Right atrium auricular region (tissue), 2 donors: ENCODE measurements at places on chromosomes 2 and 18. TPM values are rescaled to one million over a fixed set of nuclear protein-coding genes. Genes with fewer than 3 reads are reported as not detected.

The KCNIP3 gene
- 4.0 TPM for total RNA-seq

The ADAM17 gene
- 16.4 TPM for total RNA-seq

The SFTPB gene
- total RNA-seq, result not detected

The AKAIN1 gene
- not detected for total RNA-seq

The TUBA4A gene
- total RNA-seq, result 51.7 TPM

The TMEM247 gene
- total RNA-seq, result not detected

GRCh38 chr18:71899707-71900472 is 644.3 kb downstream of the CBLN2 start:
- DNase-seq, result no peak
- H3K27ac ChIP-seq, result no peak overlapping the region
- H3K27me3 ChIP-seq, result no peaks in the 10 kb centered on the region
- H3K36me3 ChIP-seq, result no peaks in the 10 kb centered on the region

- H3K27me3 ChIP-seq, result no peaks in the 10 kb centered on the region
- no peak for DNase-seq
- peak overlapping the region; percentile 87 for H3K27ac ChIP-seq
- H3K4me1 ChIP-seq, result peaks cover 32% of the 10 kb centered on the region
Measured at GRCh38 chr2:171882089-171882769, 11.8 kb downstream of the SLC25A12 start.

GRCh38 chr2:20682167-20682920 is 15.4 kb downstream of the GDF7 start:
- no peak overlapping the region for H3K27ac ChIP-seq
- no peaks in the 10 kb centered on the region for H3K4me1 ChIP-seq
- H3K4me3 ChIP-seq, result no peak overlapping the region

DNA sequence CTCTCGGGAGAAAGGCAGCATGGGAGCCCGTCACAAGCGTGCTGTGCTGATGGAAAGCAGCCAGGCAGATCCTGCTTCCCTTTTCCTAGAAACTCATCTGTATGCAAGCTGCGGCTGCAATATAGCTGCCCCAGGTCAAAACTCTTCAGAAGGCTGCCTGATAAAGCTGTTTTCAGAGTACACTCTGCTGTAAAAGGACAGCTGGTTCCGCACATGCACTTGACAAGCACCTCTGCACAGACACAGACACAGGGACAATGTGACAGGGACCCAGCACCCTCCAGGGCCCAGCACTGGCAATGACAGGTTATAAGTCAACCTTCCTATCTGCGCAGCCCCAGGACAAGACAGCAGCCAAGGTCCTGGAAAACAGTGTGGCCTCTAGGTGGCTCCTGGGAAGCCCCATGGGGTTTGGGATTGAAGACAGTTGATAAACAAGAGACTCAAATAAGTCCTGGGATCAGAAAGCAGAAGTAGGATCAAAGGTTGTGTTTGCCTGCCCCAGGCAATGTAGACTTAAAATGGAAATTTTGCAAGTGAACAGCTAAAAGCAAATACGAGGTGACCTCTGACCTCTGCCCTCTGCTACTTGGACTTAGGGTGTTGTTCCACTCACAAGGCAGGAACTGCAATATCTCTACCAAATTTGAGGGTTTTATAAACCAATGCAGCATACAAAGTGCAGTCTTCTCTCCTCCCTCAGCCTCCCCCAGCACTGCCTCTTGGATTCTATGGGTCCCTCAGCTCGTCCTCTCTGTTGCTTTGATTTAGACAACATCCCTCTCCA is 16.9 kb downstream of the SLC66A2 start:
- H3K27ac ChIP-seq, result peak overlapping the region; percentile 52
- H3K4me1 ChIP-seq, result no peaks in the 10 kb centered on the region
- H3K4me3 ChIP-seq, result no peak overlapping the region
- DNase-seq, result no peak
- peaks cover 17% of the 10 kb centered on the region for H3K36me3 ChIP-seq
- no peaks in the 10 kb centered on the region for H3K27me3 ChIP-seq

DNA sequence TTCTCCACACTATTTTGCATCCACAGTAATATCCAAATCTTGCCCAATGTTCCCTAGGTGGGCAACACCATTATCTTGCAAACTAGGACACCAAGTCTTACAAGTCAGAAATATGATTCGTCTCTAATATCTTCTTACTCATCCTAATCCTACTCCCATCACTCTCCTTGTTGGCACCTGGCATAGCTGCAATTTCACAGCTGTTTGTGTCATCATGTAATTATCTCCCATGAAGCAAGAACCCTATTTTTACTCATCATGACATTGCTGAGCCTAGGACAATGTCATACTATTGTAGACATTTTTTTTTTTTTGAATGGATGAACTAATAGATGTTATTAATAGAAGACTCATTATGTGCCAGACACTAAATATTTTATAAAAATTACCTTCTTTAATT is 91.3 kb upstream of the CCDC141 start:
- no peak overlapping the region for H3K4me3 ChIP-seq
- H3K4me1 ChIP-seq, result no peaks in the 10 kb centered on the region
- H3K27ac ChIP-seq, result no peak overlapping the region
- H3K27me3 ChIP-seq, result no peaks in the 10 kb centered on the region
- no peak for DNase-seq

DNA sequence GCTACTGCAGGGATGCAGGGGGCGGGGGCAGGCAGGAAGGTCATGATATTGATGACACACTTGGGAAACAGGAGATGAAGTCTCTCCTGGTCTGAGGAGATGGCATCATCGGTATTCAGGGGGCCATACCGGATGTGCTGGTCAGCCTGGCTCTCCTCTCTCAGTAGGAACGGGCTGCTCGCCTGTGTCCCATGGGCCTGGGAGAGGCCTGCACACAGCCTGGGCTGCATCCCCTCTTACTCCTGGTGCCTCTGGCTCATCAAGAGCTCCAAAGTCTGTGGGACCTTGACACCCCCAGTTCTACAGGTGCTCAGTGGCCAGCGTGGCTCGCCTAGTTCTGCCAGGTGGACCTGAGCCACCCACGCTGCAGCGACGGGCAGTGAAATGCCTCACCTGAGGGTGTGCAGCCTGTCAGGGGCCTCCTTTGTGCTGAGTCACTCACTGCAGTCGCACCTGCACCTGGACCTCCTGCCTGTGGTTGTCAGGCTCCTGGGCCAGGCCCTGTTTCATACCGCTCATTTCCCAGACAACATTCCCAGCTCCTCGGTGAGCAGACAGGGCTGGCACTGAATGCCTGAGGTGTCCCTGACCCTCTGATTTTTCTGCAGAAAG is 18.6 kb upstream of the CNDP1 start:
- DNase-seq, result no peak
- no peak overlapping the region for H3K4me3 ChIP-seq
- peaks cover 84% of the 10 kb centered on the region for H3K36me3 ChIP-seq
- no peak overlapping the region for H3K27ac ChIP-seq
- H3K4me1 ChIP-seq, result no peaks in the 10 kb centered on the region

DNA sequence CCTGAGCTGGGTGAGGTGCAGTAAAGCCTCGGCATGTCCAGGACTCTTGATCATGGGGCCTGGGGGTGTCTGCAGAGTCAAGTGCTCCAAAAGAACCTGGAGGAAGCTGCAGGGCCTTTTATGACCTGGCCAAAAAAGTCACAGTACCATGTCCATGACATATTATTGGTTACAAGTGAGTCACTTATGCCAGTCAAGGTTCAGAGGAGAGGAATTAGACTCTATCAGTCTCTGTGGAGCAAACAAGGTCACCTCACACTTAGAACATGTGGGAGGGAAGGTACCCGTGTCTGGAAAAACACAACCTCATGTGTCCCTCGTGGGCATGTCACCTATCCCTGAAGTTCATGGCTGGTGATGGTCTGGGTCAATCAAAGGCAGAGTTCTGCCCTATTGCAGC is 465.7 kb downstream of the FBXO15 start:
- no peak for DNase-seq
- no peak overlapping the region for H3K4me3 ChIP-seq
- H3K36me3 ChIP-seq, result no peaks in the 10 kb centered on the region
- no peak overlapping the region for H3K27ac ChIP-seq
- no peaks in the 10 kb centered on the region for H3K4me1 ChIP-seq

DNA sequence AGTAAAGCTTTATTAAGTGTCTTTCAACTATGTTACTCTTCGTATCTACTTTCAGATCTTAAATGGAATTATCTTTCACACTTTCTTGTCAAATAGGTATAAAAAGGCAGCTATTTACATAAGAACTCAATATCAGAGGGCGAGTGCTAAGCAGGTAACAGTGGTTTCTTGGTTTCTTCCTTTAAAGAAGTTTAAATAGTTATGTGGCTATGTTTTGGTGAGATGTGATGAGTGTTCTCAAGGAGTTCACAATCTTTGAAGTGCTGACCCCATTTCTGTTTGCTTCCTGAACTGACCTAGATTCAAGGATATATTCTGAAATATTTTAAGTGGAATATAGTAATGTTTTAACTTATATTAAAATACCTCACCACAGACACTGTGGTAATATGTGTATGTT is 161.9 kb downstream of the DPP4 start:
- no peak for DNase-seq
- no peaks in the 10 kb centered on the region for H3K36me3 ChIP-seq
- H3K27ac ChIP-seq, result no peak overlapping the region
- no peaks in the 10 kb centered on the region for H3K4me1 ChIP-seq

DNA sequence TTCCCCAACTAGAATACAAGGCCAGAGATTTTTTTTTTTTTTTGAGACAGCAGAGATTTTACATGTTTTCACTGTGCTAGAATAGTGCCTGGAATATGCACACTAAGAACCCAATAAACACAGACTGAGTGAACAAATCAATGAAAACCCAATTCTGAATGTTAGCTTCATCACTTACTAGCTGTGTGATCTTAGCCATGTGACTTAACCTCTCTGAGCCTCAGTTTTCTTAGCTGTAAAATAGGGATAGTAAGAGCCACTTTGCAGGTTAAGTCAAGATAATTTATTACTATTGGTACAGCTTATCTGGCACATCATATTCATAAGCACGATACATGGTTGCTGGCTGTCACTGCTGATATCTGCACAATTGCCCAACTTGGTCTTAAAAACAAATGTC is 140.6 kb downstream of the EN1 start:
- H3K4me3 ChIP-seq, result no peak overlapping the region
- no peak for DNase-seq
- H3K27ac ChIP-seq, result no peak overlapping the region

DNA sequence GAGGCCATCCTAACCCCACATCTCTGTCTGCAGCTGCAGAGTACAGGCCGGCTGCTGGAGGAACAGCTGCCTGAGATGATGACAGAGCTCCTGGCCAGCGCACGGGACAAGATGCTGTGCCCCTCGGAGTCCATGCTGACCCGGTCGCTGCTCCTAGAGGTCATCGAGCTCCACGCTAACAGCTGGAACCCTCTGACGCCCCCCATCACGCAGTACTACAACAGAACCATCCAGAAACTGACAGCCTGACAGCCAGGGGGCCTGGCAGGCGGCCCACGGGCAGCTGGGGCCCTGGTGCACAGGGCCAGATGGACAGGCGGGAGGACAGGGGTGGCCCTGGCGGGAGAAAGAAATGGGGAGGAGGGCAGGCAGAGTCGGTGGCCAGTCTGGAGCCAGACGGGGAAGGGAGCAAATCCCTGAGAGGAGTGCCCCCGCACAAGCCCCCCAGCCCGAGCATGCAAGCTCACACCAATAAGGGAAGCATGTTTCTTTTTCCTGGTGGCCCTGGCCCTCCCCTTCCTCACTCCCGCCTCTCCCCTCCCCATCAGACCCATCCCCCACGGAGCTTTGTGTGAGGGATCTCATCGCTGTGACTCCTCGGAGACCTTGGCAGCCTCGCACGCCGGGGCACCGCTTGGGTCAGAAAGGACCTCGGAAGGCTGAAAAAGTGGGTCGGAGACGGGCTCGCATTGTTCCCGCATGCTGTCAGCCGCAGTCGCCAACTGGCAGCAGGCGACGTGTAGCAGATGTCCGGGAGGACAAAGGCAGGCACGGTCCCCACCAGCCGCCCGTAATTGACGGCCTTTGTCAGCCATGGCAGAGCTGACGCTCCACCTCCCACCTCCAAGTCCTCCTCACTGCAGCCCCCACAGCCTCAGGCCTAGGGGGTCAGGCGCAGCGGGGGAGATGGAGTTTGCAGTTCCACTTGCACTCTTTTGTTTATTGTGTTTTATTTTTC is 91.2 kb downstream of the SMAD7 start:
- peak overlapping the region; percentile 35 for H3K27ac ChIP-seq
- peak overlapping the region; percentile 9 for H3K4me3 ChIP-seq
- H3K4me1 ChIP-seq, result no peaks in the 10 kb centered on the region
- H3K36me3 ChIP-seq, result peaks cover 4% of the 10 kb centered on the region
- H3K27me3 ChIP-seq, result no peaks in the 10 kb centered on the region

DNA sequence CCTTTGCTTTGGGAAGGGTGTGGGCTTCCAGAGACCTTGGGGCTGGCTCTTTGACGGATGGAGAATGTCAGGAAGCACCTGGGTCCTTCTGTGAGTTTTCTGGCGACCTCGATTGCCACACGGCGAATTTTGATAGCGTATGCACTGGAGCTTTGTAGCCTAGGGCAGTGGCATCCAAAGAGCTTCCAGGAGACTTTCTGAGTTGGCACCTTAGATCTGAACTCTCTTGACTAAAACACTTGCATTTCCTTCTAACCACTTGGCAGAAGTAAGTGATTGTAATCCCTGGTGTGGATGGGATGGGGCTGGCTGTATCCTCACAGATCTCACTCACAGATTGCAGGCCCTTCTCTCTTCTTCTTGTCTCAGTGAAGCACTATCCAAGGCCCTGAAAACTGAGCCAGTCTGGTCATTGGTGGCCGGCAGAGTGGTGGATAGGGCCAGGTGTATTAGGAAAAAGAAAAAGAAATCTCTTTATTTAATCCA is 7.8 kb downstream of the RNF144A start:
- no peaks in the 10 kb centered on the region for H3K27me3 ChIP-seq
- no peaks in the 10 kb centered on the region for H3K4me1 ChIP-seq
- no peak overlapping the region for H3K27ac ChIP-seq
- no peak for DNase-seq
- no peak overlapping the region for H3K4me3 ChIP-seq

DNA sequence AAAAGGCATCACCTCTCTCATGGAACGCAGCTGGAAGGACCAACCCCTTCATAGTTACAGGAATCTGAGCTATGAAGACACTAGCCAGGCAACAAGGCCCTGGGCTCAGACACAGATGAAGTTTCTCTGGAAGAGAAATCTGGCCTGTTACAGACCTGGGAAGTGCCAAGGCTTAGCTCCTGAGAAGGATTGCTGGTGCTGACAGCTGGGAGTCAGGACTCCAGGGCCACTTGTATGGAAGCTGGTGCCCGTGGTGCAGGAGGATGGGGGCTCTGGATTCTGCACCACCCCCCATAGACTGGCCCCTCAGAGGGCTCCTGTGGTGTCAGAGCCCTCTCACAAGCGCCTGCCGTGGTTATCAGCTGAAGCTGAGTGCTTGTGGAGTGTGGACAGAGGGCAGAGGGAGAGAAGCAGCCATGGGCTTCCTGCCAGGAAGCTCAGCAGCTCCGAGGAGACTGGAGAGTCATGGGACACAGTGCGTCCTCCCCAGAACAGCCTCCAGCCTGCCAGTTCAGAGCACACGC is 87.3 kb upstream of the LCLAT1 start:
- H3K27ac ChIP-seq, result peak overlapping the region; percentile 35
- no peaks in the 10 kb centered on the region for H3K27me3 ChIP-seq
- H3K36me3 ChIP-seq, result no peaks in the 10 kb centered on the region
- no peak overlapping the region for H3K4me3 ChIP-seq
